Astrocyte of the spinal cord (primary cell): ENCODE measurements at places on chromosomes 3 and 15.
A peak's percentile ranks its signal among the peaks of the same experiment; 100 is the strongest.

DNA sequence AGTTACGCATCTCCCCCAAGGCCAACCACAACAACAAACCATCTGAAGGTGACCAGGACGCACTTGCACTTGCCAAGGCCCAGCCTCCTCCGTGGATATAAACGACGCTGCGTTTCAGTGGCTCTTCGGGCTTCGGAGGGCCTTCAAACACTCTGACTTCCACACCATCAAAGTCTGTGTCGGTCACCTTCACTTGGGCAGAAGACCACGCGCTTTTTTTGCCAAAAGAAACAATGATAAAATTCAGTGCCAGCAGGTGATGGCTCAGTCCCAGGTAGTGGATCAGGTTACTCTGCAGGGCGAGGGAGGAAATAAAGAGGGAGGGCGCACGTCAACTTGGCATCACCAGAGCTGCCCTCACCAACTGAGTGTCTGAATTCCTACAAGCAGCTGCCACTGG is 63.0 kb downstream of the NCEH1 start:
- no peak for DNase-seq

- no peak for DNase-seq
Observed at GRCh38 chr3:10928961-10929471, 63.5 kb upstream of the SLC6A1 start.

DNA sequence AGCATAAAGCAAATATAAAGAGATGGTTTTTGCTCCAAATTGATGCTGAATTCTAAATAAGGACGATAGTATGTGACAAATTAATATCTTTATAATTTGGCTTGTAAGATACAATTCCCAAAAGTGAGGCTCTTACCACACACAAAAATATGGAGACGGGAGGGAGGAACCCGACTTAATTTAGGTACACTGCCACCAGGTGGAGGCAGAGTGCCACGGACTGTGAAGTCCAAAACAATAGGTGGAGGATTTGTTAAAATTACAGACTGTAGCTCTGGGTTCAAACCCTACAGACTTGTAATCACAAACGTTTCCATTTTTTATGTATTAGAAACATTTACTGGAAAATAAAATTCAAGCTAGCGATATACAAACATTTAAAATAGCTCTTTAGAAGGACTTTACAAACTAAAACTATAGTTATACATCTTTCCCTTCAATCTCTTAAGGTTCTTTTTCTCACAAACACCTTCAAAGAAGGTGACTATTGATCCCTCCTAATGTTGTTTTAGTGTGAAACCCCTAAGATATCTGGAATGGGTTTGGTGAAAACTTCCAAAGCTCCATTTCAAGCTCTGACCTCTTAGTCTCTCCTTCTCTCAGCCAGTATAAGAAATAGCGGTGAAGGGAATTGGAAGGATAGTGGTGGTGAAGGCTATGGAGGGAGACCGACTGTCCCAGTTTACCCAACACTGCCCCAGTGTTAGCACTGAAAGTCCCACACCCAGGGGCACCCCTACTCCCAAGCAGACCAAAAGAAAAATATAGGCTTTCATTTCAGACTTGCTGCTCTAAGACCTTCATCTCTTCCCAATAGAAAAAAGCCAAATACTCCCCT is 89.7 kb downstream of the AQP9 start:
- DNase-seq, result peak; percentile 85

- DNase-seq, result no peak
Observed at GRCh38 chr15:48572823-48573222, 72.7 kb downstream of the FBN1 start.
